ENCODE measurements at places on chromosomes 11 and 22.

DNA sequence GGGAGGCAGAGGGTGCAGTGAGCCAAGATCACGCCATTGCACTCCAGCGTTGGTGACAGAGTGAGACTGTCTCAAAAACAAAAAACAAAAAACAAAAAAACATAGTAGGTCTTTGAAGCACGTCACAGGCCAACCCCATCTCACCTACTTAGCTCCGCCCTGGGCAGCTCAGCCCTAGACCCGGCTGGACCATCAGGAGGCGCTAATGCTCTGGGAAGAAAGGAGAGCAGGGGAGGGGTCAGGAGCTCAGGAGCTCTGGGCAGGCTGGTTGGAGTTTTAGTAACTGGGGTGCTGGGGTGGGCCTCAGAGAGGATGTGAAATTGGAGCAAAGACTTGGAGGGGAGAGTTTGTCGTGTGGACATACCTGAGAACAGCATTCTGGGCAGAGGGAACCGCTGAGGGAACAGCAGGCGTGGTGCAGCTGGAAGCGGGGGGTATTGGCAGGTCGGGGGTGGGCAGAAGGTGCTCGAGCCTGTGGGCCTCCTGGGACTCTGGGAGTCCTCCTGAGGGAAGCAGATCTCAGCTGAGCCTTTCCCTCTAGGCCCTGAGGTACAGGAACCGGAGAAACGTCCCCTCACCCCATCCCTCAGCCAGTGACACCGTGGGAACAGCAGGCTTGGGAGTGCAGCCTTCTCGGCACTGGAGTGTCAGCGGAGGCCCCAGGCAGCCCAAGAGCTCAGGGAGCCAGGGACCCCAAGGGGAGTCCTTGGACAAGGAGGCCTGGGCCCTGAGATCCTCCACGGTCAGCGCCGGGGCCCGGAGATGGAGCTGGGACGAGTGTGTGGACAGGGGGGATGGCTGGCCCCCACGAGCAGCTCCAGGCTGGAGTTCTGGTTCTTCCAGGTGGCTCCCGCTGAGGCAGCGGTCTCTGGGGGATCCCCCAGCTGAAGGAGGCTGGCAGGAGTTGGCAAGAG is 2.2 kb upstream of the RPS6KA4 start:
- no peak for DNase-seq

DNA sequence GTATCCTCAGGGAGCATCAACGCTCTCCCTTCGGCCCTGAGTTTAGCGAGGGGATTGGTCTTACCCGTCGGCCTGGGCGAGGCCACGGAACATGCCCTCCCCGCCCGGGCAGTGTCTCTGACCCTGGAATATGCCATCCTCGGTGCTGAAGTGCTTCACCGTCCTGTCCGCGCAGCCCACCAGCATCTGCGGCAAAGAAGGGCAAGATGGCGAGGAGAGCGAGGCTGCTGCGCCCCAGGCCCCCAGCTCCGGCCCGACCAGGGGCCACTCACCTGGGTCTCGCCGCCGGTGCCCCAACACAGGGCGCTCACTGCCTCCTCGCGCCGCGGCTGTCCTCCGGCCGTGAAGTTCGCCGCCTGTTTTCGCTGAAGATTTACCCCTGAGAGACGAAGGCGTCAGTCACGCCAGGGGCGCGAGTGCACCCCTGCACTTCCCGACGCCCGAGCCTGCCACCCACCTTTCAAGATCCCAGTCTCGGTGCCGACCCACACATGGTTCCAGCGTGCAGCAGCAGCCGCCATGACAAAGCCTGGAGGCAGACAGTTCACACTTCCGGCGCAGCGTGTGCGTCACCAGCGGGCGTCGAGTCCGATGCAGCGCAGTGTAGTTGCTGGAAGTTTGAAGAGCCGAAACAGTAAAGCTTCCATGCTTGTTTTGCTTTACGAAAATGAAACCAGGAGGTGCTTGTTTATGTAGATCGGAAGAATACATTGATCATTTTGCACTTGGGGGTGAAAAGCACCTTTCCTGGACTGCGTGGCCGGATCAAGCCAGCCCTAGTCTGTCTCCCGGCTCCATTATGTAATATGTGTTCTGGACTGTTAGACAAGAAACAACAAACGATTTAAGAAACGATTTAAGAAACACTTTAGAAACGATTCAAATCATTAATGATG is at the start of gene WDR74:
WDR74 (minus strand) TSS at position 541 of the 896 bp plus-strand sequence; CDS start at position 521, 20 bp downstream.
- peak; percentile 81 for DNase-seq

- no peak for DNase-seq
Observed at GRCh38 chr11:93821617-93822016, 28.8 kb downstream of the VSTM5 start.

DNA sequence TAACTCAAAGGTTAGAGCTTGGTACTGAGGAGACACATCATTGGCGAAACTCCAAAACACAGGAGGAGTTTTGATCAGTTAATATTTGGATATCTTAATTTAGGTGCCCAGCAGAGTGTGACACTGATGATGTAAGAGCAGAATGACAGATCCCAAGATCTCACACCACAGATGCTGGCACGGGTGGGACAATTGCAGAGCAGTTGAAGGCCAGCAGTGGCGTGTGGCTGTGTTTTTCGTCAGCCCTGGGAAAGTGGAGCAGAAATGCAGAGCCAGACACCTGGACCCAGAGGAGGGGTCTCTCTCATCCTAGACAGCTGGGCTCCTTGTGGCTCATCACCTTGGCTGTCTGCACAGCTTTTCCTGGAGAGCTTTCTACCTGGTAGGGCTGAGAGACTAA is 59.7 kb upstream of the CTTN start:
- DNase-seq: no peak

GRCh38 chr11:75576499-75576918 is 14.5 kb downstream of the SERPINH1 start:
- DNase-seq: no peak

DNA sequence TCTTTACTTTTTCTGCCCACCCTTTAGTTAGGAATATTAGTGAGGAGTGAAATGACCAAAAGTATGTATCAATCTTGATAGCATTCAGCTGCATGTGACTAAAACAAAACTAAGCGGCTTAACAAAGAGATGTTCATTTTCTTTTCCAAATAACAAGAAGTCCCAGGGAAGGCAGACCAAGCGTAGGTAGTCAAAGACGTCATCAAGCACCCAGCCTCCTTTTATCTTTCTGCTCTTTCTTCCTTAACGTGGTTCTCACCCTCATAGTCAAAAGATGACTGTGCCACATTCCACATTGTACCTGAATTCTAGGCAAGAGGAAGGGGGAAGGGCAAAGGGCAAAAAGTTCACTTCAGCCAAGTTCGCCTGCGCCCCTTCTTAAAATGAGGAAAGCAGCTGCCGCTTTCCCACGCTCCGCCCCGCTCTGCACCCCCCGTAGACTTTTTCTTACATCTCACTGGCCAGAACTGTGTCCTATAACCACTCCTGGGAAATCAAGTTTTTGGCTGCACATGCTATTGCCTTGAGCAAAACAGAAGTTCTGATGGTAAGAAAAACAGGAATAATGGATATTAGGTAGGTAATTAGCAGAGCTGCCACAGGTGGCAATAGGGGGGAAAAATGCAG is 14.6 kb upstream of the PGM2L1 start:
- no peak for DNase-seq

- DNase-seq: no peak
Observed at GRCh38 chr11:127136438-127136837, 135.9 kb upstream of the KIRREL3 start.

GRCh38 chr11:104926771-104927611 is 28.7 kb upstream of the CASP12 start:
- no peak for DNase-seq

- no peak for DNase-seq
Observed at GRCh38 chr11:116773203-116774097, 663 bp upstream of the BUD13 start.

Data from stimulated activated CD4-positive, alpha-beta T cell treated with anti-CD3 and anti-CD28 coated beads, Interleukin-12 subunit alpha, Interleukin-12 subunit beta, amount 100 ng/mL, for 24 hours (primary cell).